NCI-H510A (cell line): ENCODE measurements at places on chromosomes 1 and 21.

GRCh38 chr21:27290028-27290427 is 323.1 kb upstream of the ADAMTS5 start:
- DNase-seq, result no peak

- DNase-seq, result no peak
Observed at GRCh38 chr1:147897029-147897752, 5.4 kb upstream of the GJA8 start.

DNA sequence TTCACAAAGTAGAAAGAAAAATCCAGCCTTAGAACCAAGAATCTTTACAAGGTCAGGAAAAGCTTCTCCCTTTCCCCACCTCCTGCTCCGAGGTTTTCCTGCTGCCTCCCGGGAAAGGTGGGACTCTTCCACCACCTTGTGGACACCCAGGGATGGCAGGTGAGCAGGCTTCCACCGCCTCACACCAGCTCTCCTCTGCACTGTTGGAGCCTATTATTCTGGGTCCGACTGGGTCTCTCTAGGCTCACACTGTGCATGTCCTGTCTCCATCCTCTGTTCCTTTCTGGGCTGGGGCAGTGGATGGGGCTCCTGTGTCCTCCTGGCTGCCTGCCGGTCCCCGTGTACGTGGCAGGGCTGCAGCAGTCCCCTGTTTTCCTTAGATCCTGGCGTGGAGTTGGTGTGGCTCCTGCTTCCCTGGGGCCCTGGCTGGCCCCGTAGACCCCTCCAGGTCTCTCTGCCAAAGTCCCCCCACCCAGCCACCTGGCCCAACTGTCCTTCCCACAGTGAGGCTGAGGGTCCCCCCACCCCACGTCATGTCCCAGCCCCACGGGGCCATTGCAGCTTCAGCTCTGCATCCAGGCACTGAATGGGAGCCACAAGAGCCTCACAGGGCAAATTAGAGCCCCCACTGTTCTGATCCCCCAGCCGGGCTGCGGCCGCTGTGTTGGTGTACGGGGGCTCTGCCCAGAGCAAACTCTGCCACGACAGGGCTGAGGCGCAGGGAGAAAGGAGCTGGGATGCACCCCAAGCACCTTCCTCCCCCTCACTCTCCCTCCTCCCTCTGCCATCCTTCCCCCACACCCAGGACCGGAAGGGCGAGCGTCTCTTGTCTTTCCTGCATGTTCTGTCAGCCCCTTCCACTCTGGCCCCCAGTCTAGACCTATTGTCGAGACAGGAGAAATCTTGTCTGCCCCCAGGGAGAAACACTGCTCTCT is 3.3 kb upstream of the SLC45A1 start:
- DNase-seq, result peak; percentile 94

DNA sequence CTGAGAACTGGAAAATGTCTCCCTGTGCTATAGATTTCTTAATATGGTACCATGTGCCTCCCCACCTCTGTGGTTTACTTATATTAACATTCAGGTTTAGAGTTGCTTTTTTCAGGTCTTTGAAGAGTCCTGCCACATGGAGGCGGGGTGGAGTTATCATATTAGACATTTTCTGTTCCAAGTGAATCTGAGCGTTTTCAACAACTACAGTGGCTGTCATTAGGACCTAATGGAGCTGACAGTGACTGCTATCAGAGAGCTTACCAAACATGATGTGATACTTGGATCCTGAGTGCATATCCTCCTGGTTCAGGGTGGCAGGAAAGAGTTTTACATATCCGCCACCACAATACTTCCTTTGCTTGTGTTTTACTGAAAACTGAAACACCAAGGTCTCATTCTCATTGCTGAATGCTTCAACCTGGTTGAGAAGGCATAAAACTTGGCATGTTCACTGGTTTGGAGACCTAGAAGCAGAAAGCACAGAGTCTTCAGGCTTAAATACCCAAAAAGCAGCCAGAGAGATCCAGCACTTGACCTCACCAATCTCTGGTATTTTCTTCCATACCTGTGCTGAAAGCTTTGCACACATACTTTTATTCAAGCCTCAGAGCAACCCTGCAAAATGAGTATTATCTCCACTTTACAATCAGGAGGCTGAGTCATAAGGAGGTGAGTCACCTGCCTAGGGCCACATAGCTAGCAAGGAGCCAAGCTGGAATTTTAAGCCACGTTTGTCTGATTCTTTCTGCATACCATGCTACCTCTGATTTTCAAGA is 47.4 kb upstream of the OSBPL9 start:
- no peak for DNase-seq

DNA sequence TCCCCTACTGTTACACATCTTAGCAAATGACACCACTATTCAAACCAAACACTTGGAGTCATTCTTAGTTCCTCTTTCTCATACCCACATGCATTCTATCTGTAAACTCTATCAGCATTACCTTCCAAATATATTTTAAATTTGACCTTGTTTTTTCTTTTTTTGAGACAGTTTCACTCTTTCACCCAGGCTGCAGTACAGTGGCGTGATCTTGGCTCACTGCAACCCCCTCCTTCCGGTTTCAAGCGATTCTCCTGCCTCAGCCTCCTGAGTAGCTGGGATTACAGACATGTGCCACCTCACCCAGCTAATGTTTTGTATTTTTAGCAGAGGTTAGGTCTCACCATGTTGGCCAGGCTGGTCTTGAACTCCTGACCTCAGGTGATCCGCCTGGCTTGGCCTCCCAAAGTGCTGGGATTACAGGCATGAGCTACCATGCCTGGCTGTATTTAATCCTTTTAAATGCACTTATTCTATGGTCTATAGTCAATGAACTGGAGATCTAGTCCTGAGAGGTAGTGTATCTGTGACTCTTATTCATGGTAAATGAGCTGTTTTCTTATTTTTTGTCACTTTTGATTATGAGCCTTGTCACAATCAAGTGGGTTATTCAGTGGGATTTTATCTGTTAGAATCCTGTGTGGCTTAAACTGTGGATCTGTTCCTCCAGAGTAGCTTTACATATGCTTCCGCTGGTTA is 73.1 kb downstream of the GATAD2B start:
- DNase-seq, result no peak

DNA sequence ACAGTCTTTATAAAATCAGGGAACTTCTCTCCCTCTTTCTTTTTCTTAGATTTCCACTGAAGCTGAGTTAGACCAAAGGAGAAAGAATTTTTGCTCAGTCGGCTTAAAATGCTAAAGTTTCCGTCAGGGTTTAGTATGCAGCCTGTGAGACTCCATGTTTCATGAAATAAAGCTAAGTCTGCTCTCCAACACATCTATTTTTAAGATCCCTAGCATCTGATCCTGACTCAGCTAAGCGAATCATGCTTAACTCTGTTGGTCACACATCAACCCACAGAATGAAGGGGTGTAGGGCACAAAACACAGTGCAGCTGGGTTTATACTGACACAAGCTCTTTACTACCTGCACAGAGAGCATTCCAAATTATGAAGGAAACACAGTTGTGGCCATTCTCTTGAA is 102.4 kb upstream of the ZNF281 start:
- DNase-seq, result no peak

- DNase-seq, result no peak
Observed at GRCh38 chr1:88204111-88204510, 480.0 kb upstream of the PKN2 start.

- DNase-seq, result no peak
Observed at GRCh38 chr1:39573736-39574624, 2.6 kb downstream of the PABPC4 start.

GRCh38 chr1:24694380-24694843 is 50.8 kb upstream of the CLIC4 start:
- peak; percentile 47 for DNase-seq

- no peak for DNase-seq
Observed at GRCh38 chr1:198922638-198923430, 284.0 kb downstream of the PTPRC start.

GRCh38 chr1:183419399-183419798 is 1.2 kb upstream of the NMNAT2 start:
- DNase-seq, result no peak

GRCh38 chr1:156912861-156913808 is 7.3 kb upstream of the LRRC71 start:
- no peak for DNase-seq
